ENCODE measurements at places on chromosomes 13 and 19. TPM values are rescaled to one million over a fixed set of nuclear protein-coding genes. Genes with fewer than 3 reads are reported as not detected.

The ALKBH6 gene
- 10.3 TPM for total RNA-seq

GRCh38 chr19:14774373-14774772, 4.0 kb downstream of the ADGRE2 start:
- DNase-seq: no peak

DNA sequence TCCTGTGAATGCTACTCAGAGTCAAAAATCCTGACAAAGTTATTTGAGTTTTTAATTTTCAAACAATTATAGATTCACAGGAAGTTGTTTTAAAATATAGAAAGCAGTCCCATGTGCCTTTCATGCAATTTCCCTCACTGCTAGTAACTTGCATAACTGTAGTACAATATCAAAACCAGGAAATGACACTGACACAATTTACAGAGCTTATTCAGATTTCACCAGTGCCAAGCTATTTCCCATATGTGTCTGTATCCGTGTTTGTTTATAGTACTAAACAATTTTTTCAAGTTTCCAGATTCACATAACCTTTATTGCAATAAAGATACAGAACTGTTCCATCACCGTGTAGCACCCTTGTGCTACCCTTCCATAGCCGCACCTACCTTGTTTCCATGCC, 934.6 kb downstream of the PCDH17 start:
- DNase-seq: no peak

The TARM1 gene
- not detected for total RNA-seq

DNA sequence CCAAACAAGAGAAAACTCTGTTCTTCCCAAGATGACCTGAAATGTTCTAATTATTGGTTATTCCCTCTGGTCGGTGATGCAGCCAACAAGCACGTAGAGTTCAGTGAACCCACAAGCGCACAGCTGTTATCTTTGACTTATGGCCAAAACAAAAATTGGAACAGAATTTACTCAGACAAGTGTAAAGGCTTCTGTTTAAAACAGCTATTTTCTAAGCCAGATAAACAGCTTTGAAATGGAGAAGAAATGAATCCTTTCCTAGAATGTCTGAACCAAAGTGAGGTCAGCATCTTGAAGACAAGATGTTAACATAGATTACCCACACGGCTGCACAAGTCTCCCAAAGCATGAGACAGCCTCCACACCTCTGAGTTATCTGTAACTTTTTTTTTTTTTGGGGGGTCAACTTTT, 669.2 kb downstream of the DIAPH3 start:
- DNase-seq: no peak

DNA sequence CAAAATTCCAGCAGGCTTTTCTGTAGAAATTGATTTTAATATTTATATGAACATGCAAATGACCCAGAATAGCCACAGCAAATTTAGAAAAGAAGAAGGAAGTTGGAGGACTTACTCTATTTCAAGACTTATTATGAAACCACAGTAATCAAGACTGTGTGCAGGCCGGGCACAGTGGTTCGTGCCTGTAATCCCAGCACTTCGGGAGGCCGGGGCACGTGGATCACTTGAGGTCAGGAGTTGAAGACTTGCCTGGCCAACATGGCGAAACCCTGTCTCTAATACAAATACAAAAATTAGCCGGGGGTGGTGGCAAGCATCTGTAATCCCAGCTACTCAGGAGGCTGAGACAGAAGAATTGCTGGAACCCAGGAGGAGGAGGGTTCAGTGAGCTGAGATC, 6.0 kb upstream of the FFAR2 start:
- no peak for DNase-seq

The CCDC70 gene
- total RNA-seq: not detected

The ACP7 gene
- total RNA-seq: not detected

Data from left lobe of liver (tissue), 2 donors.